ENCODE measurements at places on chromosomes 5 and 9.

DNA sequence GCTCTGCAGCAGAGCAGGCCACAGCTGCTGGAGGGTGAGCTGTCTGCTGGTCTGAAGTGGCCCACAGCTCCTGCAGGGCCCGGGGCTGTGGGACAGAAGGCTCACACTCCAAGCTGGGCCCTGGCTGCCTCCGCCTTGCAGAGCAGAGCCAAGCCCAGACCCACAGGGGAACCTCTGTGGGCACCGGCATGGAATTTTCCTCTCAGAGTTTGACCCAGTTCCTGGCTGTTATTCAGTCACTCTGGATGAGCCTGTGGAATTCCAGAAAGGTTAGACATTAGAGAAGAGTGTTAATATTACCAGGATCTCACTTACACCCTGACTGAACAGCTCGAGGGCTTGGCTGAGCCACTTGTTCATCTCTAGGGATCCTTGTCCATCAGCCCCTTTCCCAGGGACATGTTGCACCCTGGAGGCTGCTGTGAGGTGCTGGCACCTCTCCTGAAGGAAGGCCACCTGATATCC is 17.5 kb downstream of the IL9 start:
- H3K27ac ChIP-seq = no peak overlapping the region
- no peaks in the 10 kb centered on the region for H3K36me3 ChIP-seq
- H3K4me3 ChIP-seq = no peak overlapping the region
- H3K4me1 ChIP-seq = no peaks in the 10 kb centered on the region
- no peak for DNase-seq

GRCh38 chr5:6603643-6604042 is 29.2 kb downstream of the NSUN2 start:
- no peaks in the 10 kb centered on the region for H3K4me1 ChIP-seq
- H3K36me3 ChIP-seq = peaks cover 74% of the 10 kb centered on the region
- H3K27me3 ChIP-seq = no peaks in the 10 kb centered on the region
- DNase-seq = no peak
- no peak overlapping the region for H3K4me3 ChIP-seq
- no peak overlapping the region for H3K27ac ChIP-seq

GRCh38 chr9:134324359-134325095 is 1.7 kb upstream of the RXRA start:
- no peak overlapping the region for H3K27ac ChIP-seq
- H3K36me3 ChIP-seq = no peaks in the 10 kb centered on the region
- no peak for DNase-seq
- no peaks in the 10 kb centered on the region for H3K27me3 ChIP-seq

DNA sequence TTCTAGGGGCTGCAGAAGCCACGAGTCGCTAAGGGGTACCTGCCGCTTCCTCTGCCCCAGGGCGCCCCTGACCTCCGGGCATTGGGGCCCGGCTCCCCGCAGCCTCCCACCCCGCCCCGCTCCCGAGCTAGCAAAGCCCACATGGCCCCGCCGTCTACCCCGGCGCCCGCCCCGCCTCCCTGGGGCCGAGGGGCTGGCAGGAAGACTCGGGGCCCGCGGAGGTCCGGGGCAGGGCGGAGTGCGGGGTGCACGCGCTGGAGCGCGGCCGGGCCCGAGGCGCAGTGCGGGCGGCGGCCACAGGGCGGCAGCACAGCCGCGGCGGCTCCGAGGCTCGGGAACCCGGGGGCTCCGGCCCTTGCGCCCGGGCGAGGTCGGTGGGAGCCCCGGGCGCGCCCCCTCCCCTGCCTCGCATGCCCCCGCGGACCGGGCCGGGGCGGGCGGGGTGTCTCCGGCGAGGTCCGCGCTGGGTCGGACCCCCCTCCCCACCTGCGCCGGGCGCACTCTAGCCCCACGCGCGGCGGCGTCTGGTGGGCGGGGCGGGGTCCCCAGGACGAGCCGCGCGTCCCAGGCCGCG is 6.7 kb downstream of the NRARP start:
- peak overlapping the region; percentile 34 for H3K4me3 ChIP-seq
- H3K4me1 ChIP-seq = peaks cover 12% of the 10 kb centered on the region
- H3K27me3 ChIP-seq = peaks cover 52% of the 10 kb centered on the region
- no peaks in the 10 kb centered on the region for H3K36me3 ChIP-seq
- peak; percentile 49 for DNase-seq

GRCh38 chr9:8724284-8725018 is 924.9 kb upstream of the DMAC1 start:
- no peaks in the 10 kb centered on the region for H3K36me3 ChIP-seq
- H3K27me3 ChIP-seq = no peaks in the 10 kb centered on the region
- H3K27ac ChIP-seq = no peak overlapping the region
- no peak overlapping the region for H3K4me3 ChIP-seq
- H3K4me1 ChIP-seq = no peaks in the 10 kb centered on the region

Measured in CD8-positive, alpha-beta memory T cell (primary cell).